ENCODE measurements at places on chromosomes 7 and 10.

- DNase-seq, result no peak
These were observed 20.8 kb downstream of the ACSM6 start for GRCh38 chr10:95214793-95215192.

DNA sequence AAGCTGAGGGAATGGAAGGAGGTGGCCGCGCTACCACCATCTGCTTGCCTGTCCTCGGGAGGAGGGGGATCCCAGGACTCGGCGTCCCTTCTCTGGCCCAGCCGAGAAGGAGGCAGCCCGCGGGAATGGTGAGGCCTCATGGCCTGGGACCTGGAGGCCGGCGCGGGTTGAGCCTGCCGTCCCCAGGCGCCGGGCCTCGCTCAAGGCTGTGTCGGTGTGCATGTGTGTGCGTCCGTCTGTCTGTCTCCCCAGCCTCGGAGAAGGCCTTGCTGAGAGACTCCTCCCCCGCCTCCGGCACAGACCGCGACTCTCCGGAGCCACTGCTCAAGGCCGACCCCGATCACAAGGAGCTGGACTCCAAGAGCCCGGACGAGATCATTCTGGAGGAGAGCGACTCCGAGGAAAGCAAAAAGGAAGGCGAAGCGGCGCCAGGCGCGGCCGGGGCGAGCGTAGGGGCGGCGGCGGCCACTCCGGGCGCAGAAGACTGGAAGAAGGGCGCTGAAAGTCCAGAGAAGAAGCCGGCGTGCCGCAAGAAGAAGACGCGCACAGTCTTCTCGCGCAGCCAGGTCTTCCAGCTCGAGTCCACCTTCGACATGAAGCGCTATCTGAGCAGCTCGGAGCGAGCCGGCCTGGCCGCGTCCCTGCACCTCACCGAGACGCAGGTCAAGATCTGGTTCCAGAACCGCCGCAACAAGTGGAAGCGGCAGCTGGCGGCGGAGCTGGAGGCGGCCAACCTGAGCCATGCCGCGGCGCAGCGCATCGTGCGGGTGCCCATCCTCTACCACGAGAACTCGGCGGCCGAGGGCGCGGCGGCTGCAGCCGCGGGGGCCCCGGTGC is 1.3 kb downstream of the HMX3 start:
- no peak for DNase-seq

DNA sequence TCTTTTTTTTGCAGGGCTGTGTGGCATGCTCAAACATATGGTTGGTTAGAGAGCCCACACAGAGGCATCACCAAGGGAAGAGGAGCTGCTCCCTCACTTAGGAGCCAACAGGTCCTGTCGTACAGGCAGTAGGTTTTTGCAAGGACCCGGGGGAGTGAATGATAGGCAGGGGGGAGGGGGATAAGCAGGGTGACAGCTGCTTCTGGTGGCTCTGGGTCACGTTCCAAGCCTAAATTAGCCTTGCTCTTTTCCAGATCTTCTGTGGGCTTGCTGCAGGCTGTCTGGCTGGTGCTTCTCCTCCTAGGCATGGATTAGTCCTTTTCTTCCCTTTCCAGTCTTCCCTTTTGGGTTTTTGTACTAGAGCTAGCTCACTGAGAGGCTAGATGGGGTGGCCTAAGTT is 117.7 kb upstream of the PODXL start:
- no peak for DNase-seq

DNA sequence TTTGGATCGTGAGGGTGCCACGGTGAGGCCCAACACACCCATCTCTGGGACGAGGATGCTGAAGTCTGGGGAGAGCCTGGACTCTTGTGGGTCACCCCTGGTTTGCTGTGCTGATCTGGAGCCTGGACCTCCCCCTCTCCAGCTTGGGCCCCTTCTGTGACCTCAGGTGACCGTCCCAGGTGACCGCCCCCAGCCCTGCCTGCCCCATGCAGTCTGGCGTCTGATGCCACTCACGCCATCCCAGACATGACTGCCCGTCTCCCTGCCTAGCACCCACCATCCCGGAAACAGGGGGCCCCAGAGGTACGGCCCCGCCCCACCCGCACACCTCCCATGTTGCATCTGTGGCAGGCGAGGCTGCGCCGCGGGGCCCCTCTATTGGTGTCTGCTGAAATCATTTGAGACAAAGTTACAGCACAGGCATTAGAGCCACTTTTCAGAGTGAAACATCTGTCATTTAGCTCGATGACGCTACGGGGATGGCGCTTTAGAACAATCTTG is 21.1 kb downstream of the UNCX start:
- DNase-seq, result no peak

DNA sequence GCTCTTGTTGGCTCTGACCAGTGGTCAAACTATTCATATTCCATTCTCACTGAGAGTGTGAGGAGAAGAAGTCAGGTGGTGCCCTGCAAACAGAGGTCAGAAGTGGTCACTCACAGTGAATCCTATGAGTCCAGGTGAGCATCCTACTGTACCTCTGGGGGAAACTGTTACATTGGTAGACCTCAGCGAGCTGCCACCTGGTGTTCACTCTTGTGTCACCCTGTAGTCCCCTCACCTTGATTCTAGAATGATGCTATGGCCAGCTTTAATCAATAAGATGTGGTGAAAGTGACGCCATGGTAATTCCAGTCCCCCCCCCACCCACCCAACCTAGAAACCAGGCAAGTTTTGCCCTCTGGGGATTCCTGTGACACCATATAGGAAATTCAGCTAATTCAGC is 1.2 kb upstream of the AMPH start:
- no peak for DNase-seq

- DNase-seq, result no peak
These were observed 6.2 kb upstream of the MBL2 start for GRCh38 chr10:52778511-52779392.

DNA sequence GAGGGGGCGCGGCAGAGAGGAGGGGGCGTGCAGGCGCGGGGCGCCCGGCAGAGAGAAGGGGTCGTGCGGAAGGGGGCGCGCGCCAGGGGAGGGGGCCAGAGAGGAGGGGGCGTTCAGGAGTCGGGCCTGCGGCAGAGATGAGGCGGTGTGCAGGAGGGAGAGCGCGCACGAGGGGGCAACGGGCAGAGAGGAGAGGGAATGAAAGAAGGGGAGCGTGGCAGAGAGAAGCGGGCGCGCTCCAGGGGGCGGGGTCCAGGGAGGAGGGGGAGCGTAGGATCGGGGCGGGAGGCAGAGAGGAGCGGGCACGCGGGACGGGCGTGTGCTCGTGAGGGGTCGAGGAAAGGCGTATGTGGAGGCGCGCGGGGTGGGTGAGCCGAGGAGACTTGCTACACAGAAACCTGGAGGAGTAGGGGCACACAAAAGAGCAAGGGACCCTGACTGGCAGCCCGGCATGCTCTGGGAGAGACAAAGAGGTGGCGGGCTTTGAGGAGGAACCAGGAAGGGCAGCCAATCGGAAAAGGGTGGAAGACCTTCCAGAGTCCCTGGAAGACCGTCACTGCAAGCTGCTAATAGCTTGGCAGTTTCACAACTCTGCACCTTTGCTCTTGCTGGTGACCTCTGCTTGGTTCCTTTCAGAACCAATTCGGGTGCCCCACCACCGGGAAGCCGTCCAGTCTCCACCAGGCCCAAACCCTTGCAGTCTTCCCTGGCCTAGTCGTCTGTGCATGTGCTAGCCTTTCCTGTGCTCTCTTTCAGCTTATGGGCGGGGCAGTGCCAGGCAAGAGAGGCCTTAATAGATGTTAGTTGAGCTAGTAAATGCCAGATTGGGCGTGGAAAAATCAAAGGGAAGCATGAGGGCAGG is 639 bp downstream of the DYDC2 start:
- no peak for DNase-seq

- no peak for DNase-seq
These were observed 67.8 kb downstream of the PTEN start for GRCh38 chr10:87930934-87931835.

GRCh38 chr7:121797657-121798452 is 75.1 kb upstream of the PTPRZ1 start:
- DNase-seq, result no peak

DNA sequence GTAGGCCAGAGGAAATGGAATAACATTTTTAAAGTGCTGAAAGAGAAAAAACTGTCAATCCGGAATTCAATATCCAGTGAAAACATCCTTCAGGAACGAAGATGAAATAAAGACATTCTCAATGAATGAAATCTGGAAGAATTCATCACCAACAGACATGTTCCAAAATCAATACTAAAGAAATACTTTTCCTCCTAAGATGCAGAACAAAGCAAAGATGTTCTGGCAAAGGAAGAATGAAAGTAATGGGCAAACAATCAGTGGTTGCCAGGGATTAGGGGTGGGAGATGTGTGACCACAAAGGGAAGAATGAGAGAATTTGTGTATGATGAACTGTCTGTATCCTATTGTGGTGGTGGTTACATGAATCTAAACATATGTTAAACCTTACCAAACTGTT is 52.8 kb upstream of the EEPD1 start:
- DNase-seq, result no peak

DNA sequence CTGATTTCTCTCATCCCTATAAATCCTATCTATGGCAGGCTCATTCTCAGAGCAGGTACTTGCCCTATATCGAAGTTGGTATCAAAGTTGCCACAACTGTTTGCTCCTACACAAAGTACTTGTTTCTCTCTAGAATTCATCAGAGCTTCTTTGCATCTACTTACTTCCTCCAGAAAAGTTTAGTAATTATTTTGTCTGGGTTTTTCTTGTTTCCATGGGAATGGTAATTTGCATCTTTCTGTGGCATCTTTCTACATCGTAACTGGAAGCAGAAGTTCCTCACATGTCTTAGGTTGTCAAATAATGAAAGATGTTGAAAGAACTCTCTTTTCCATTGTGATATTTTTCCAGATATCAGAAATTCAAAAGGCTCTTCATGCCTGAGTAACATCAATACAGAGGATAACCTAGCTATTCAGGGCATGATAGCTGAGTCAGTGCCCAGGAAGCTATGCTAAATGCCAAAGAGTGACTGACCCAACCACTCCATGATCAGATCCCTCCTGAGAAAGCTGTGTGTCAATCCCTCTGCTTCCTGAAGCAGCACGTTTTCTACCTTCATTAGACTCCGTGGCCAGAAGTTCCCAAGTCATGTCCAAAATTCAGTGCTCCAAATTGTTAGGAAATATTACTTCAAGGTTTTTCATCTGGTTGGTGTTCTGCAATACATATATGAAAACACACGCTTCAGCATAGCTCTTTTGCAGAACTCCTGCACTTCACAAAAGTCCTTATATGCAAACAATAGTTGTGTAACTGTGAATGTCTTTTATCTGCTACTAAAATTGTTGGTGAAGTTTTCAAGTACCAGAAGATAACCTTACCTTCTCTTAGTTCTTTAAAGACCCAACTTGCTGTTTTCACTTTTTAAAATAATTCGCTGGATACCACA is 216.5 kb downstream of the VTI1A start:
- DNase-seq, result peak; percentile 21

DNA sequence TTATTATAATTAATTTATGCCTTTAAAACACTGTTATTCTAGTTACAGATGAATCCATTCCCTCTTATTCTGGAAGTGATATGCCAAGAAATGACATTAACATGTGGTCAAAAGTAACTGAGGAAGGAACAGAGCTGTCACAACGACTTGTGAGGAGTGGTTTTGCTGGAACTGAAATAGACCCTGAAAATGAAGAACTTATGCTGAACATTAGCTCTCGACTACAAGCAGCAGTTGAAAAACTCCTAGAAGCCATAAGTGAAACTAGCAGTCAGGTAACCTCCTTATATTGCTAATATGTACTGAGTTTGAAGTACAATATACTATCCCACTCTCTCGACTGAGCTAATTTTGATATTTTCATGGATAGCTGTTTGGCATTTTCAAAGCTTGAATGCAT is 81.6 kb downstream of the CYP51A1 start:
- DNase-seq, result no peak

DNA sequence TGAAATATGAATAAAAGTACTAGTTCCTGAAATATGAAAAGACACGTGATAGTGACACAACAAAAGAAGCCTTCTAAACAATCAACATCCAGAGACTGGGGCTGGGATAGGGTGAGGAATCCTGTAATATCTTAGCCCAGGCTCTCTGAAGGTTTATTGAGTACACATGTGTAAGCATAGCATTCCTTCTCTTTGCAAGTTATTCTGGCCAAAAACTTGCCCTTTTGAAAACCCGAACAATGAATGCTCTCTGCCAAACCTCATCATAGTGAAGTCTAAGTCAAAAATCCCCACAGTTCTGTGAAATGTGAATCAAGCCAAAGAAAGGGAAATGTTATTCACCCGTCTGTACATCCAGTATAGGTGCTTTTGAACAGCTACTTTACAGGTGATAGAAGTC is 11.6 kb downstream of the SEMA3D start:
- no peak for DNase-seq

DNA sequence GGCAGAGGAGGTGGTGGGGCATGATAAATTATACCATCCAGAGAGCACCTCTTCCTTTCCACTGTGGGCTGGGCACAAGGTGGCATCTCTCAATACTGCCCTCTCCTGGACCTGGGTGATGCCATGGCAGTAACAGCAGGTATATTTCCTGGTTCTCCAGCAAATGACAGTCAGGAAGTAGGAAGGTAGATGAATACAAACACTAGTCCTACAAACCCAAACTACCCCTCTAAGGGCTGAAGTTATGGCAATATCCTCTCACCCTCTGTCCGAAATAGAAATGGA is 1004.9 kb downstream of the KCNMA1 start:
- DNase-seq, result no peak
